ENCODE measurements at places on chromosomes 4 and X.
A peak's percentile ranks its signal among the peaks of the same experiment; 100 is the strongest.

DNA sequence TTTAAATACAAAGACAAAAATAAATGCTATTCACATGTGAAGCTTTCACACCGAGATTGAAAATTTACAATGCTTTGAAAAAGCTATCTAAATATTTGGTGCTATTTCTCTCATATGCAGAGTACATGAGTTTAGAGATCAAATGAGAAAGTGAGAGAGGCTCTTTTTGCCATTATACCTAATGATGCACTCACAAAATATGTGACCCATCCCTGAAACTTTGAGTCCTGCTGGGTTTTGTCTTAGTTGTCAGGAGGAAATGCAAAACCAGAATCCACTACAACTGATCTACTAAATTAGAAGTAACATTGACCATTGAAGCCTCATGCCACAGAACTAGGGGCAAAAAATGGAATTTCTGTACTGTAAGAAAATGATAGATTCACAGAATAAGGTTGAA, 251.7 kb downstream of the MAPK10 start:
- no peak for DNase-seq

DNA sequence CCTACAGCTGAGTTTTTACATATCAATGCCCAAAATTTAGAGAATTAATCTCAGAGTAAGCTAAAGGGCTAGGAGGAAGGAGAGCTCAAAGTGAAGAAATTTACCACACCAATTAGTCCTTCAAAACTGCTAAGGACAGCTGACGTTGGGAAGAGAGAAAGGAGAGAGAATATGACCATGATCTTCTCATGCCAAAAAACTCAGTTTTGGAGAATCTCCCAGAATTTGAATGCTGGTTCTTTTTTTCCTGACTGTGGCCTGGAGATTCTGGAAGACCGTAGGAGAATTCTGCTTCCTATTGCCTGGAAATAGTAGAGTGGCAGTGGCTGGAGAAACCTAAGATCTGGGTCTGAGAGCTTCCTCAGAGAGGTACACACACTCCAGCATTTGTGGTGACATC, 834.4 kb upstream of the SLIT2 start:
- DNase-seq, result no peak

GRCh38 chr4:93687304-93687703, 141.2 kb upstream of the ATOH1 start:
- no peak for DNase-seq

DNA sequence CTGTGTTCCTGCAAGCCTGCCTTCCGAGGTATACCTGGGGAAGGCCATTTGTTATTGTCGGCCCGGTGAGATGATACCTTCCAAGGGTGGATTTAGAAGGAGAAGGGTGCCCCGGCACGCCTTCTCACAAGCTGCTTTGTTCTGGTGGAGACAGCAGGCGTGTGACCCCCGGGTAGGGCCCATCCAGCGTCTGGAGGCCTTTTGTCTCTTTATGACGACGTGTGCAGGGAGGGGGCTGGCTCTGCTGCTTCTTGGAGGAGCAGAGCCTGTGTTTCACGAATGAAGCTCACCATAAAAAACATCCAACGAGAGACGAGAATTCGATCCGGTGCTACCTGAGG, 45.3 kb downstream of the SHOX start:
- DNase-seq, result no peak

GRCh38 chr4:189049682-189050081, 891.0 kb upstream of the FRG1 start:
- DNase-seq, result no peak

GRCh38 chr4:76526585-76526990, 91.6 kb downstream of the SHROOM3 start:
- DNase-seq, result no peak

GRCh38 chr4:141659539-141659938, 23.2 kb downstream of the IL15 start:
- no peak for DNase-seq

DNA sequence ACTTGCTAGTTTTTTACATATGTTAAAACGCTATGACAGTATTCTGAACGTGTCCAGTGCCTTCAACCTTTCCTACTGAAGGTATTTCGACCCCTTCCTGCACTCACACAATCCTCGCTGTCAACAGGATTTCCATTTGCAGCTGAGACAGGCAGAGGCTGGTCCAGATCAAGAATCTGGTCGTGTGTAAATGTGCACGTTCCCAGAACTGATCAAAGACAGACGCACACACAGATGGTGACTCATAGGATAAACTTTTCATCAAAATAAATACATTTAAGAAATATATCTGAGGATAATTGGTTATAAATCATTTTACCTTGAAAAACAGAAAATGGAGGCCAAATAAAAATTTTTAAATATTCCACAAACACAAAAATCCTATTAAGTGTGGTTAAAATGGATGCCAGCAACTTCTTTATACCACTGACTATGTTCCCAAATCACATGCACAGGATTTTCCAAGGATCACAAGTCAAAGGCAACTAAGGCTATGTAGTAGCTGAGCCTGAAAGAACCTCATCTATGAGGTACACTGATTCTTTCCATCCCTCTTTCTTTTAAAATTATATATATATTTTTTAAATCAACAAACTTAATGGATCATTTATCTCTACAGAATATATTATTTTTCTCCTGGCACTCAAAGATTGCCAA, 85.9 kb downstream of the RNF150 start:
- DNase-seq, result no peak

GRCh38 chrX:107935664-107936433, 46.3 kb downstream of the TEX13B start:
- no peak for DNase-seq

GRCh38 chrX:65508851-65509250, 25.7 kb downstream of the LAS1L start:
- DNase-seq, result no peak

GRCh38 chrX:72016881-72017783, 106.5 kb downstream of the NHSL2 start:
- DNase-seq, result no peak

GRCh38 chr4:166039822-166040221, 166.8 kb downstream of the TLL1 start:
- no peak for DNase-seq

DNA sequence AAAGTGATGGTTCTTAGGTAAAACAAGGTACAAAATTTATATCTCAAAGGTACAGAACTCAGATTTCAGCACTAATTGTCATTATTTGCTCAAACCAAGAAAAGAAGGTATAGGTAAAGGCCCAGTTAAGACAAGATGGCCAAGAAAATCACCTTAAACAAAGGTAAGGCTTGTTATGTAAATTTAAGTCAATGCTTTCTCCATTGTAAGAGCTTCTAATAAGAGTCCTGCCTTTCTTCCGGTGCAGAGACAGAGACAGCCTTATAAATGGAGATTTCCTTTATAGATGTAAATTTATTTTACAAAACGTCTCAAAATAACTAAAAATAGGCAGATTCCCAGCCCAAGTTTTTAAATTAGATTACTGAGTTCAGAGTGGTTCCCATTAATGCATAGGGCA, 89.9 kb downstream of the EDA start:
- no peak for DNase-seq

DNA sequence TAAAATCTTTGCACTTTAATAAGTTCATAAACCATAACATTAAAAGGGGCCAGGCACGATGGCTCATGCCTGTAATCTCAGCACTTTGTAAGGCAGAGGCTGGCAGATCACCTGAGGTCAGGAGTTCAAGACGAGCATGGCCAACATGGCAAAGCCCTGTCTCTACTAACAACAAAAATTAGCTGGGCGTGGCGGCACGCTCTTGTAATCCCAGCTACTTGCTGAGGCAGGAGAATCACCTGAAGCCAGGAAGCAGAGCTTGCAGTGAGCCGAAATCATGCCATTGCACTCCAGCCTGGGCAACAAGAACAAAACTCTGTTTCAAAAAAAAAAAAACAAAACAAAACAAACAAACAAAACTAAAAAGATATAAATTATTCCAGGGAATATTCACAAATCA, 595.2 kb upstream of the LCORL start:
- no peak for DNase-seq

DNA sequence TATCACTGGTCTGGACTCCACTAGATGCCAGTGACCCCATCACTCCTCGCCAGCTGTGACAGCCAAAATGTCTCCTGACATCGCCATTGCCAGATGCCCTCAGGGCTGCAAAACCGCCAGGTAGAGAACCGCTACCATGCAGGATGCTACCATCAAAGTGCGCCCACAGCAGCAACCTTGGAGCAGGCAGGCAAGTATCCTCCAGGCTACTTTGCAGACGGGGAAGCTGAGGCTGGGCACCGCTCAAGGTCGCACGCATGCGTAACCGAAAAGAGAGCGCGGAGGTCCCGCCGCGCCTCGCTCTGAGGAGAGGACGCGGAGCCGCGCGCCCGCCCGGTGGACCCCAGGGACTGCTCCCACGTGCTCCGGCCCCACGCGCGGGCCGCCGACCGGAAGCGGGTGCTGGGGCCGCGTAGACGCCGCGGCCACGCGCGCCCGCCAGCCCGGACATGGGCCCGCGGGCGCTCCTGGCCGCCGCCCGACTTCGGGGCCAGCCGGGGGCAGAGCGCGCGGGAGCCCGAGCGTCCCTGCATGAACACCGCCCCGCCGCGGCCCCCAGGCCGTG, at the start of gene STS:
Gene STS, plus strand, starts transcription at position 300 of the 565 bp plus-strand sequence. CDS start 105,488 bp downstream, outside the sequence.
- DNase-seq, result peak; percentile 5

GRCh38 chrX:66900886-66901285, 262.0 kb upstream of the EDA2R start:
- no peak for DNase-seq

DNA sequence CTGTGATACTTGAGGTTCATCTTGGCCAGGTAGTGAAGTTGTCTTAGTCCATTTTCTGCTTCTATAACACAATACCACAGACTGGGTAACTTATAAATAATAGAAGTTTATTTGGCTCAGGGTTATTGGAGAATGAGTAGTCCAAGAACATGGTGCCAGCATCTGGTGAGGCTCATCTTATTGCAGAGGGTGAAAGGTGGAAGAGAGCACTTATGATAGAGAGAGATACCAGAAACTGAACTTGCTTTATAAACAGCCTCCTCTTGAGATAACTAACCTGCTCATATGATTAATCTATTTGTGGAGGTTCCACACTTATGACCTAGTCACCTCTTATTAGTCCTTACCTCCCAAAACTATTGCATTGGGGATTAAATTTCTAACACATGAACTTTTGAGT, 1.6 kb downstream of the C4orf51 start:
- DNase-seq, result no peak

DNA sequence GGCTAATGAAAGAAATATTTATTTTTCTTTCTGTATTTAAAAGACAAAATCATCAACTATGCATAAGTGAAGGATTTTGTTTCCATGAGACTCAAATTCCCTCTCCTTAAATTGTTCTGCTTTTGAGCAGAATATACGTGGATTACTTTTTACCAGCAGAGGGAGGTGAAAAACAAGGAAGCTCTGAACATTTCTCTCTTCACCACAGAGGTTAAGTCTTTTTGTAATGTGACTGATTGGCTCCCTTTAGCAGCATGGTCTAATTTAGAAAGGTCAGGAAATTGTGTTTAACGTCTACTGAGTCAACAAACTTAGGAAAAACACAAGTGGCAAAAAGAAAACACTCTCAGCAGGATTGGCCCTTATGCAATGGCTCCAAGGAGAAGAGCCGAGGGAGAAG, 55.1 kb upstream of the F9 start:
- no peak for DNase-seq

DNA sequence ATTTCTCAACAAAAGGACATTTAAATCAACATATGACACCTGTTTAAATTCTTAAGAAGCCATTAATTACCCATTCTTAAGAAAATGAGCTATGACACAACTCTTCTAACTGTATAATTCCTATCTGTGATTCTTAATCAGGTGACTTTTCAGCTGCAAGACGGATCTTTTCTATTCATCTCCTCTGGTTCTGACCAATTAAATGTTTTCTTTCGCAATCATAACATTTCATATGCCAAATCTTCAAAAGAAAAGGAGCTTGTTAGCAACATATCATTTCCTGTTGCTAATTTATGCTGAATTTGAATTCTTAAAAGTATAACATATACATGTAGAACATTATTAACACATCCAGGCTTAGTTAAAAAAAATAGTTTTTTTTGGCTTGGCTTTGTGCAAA, 62.5 kb downstream of the SEL1L3 start:
- DNase-seq, result no peak

DNA sequence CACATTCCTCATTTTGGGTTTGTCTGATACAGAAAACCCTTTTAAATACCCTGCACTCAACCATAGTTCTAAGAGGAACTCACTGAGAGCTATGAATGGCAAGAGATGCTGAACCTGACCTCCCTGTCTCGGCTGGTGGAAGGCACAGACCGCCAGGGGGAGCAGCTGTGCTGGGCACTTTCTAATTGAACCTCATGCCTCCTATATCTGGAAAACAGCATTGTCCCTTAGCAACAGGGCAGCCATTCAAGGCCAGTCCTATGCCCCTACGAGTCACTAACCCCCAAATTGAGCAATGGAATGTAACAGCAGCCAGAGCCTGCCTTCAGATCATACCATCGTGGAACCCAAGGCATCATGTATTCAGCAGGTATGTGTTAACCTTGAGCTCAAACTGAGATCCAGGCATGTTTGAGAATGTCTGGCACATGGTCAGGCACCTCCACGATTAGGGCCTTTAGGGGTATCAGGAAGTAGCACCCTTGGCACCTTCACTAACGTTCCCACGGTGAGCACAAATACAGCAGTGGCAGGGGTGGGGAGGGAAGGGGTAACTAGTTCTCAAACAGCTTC, 5.1 kb downstream of the USP27X start:
- peak; percentile 16 for DNase-seq

GRCh38 chr4:151035911-151036310, 20.8 kb upstream of the LRBA start:
- no peak for DNase-seq

DNA sequence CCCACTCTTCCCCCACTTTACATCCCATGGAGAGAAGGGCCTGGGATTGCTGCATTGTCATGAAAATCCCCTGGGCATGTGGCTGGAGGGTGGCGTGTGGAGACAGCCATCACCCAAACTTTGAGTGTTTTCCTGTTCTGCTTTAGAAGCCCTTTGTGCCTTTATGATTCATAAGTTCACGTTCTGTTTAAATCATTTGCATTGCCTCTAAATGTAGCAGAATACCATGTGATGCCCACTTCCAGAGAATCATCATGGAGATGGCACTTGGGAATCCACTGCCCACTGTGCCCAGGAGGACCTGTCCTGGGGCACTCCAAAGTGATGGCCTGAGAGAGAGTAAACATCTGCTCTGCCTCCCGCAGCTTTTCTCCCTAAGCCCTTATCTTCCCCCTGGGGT, 52.8 kb downstream of the MED28 start:
- no peak for DNase-seq

DNA sequence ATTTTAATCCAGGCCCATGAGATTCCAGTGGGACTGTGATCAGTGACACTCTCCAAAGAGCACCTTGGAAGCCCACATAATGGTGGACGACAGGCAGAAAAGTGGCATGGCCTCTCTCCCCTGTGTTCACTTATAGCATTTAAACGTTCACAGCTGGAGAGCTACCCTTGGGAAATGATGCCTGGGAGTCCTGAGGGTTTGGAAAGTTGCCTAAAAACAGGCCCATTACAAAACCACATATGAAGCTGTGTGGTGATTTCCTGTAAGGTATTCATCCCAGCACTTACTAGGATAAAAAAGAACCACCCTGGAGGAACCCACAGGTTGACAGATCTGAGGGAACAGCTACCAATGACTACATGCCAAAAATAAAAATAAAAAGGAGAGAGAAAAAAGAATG, 193.2 kb downstream of the RASL11B start:
- no peak for DNase-seq

GRCh38 chrX:16578218-16578617, 71.7 kb upstream of the S100G start:
- no peak for DNase-seq

- no peak for DNase-seq
These were observed 50.6 kb upstream of the STX18 start for GRCh38 chr4:4592414-4592813.
